ENCODE measurements at places on chromosomes 7 and 10.

DNA sequence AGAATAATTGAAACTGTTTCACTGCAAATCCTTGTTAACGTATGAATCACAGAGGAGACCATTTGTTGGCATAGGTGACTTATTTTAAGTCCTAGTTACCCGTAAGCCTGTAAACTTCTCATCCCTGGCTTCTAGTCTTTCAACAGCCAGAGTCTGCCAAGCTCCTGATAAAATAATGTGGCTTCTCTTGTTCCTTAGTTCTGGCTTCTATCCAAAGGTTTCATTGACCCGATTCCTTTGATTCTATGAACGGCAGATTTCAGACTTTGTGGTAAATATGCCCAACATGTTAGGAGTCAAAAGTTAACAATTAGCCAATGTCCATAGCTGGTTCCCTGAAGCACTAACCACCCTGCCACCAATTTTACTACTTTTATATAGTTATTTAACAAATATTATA is 23.3 kb downstream of the DNAH11 start:
- no peak for DNase-seq

- DNase-seq = no peak
These were observed 155.0 kb upstream of the CTTNBP2 start for GRCh38 chr7:118028226-118028625.

DNA sequence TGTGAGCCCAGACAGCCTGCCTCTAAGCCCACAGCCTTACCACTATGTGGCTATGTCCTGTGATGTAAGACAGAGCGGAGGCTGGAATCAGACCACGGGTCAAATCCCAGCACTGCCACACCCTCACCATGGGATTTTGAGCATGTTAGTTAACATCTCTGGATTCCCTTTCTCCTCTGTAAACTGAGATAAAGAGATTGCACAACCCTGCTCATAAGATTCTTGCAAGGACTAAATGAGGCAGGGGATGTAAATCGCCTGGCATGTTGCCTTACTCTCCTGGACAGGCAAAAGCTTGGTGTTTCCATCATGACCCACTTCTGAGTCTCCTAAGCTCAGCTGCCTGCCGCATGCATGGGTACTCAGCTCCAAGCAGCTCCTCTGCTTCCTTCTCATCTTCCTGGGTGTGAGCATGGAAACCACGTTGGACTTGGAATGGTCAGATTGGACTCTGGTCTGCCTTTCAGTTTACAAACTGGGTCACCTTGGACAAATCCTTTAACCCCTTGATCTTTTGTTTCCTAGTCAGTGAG is 41.3 kb upstream of the MTURN start:
- DNase-seq = peak; percentile 4

DNA sequence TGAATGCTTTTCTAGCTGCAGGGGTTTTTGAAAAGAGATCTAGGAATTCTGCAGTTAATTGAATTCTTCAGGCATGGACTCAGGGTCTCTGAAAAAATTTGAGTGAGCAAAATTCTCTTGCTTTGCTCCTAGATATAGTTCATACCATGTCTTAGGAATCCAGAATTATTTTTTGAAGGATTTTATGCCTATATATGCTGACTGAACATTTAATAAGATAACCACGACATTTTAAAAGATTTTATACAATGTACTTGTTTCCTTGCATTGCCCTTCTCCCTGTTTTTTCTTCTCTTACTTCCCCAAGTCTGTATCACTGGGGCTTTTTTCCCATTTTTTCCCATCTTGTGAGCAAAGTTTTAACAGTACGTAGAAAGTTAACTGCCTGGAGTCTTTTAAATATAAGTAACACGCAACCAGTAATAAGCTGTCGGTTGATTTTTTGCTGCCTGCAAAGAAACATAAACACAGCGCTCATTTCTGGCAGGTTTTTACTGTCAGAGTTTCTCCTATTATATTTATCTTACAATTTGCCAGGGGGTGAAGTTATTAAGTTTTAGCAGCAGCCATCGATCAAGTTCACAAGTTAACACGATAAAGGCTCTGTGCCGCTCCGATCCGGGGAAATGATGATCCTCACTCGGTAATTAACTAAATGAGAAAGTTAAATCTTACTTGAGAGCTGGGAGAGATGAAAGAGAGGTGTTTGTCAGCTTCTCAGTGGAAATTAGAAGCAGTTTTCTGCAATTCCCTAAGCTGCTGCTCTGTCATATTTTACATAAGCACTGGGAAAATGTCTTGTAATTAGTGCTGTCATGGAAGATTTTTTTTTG is 81.0 kb downstream of the POLL start:
- DNase-seq = no peak

DNA sequence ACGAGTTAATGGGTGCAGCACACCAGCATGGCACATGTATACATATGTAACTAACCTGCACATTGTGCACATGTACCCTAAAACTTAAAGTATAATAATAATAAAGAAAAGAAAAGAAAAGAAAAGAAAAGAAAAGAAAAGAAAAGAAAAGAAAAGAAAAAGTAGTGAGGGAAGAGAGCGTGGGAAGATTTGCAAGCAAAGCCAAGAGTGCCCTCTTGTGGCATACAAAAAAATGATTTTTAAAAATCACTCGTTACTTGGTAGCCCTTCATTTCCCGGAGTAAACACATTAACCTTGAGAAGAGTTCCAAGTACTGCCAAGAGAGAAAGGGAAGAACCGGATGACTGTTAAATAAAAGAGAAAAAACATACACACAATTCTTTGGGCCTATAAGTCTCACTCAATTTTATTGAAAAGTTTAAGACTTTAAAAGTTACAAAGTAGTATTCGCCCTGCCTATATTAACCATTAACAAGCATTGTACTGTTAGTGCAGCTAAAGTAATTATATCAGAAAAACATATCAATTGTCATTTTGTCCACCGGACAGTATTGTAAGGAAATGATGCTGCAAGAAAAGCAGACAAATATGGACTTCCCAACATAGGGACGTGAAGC is 6.2 kb upstream of the CH25H start:
- peak; percentile 56 for DNase-seq

GRCh38 chr10:43396061-43396927 is 12.7 kb downstream of the HNRNPF start:
- DNase-seq = peak; percentile 57

- DNase-seq = peak; percentile 77
These were observed 10.8 kb downstream of the TLX1 start for GRCh38 chr10:101141616-101142532.

GRCh38 chr7:129376778-129377700 is 57.2 kb upstream of the STRIP2 start:
- peak; percentile 48 for DNase-seq

GRCh38 chr10:46520941-46521340 is 35.5 kb downstream of the GPRIN2 start:
- peak; percentile 76 for DNase-seq

DNA sequence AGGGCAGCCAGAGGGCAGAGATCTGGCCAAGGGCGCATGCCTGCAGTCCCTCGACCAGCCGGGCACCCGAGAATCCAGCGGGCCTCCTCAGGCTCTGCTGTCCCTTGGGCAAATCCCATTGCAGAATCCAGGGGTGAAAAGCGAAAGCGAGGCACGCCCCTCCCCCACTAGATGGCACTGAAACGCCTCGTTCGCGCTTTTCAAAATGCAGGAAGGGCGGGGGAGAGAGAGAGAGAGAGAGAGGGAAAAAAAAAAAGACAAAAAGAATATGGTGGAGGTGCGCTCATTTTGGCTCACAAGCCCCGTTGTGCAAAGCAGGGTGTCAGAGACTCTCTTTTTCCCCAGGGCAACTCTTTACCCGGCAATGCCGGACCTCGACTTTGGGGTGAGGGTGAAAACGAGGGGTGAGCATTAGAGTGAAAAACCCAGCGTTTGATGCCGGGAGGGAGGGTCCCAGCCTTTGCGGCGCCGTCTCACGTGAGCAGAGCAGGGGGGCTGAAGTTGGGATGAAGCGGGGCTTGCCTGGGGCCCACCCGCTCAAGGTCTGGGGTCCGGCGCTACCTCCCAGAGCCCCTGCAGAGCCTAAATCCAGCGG is 2.5 kb upstream of the TMEM178B start:
- DNase-seq = no peak

DNA sequence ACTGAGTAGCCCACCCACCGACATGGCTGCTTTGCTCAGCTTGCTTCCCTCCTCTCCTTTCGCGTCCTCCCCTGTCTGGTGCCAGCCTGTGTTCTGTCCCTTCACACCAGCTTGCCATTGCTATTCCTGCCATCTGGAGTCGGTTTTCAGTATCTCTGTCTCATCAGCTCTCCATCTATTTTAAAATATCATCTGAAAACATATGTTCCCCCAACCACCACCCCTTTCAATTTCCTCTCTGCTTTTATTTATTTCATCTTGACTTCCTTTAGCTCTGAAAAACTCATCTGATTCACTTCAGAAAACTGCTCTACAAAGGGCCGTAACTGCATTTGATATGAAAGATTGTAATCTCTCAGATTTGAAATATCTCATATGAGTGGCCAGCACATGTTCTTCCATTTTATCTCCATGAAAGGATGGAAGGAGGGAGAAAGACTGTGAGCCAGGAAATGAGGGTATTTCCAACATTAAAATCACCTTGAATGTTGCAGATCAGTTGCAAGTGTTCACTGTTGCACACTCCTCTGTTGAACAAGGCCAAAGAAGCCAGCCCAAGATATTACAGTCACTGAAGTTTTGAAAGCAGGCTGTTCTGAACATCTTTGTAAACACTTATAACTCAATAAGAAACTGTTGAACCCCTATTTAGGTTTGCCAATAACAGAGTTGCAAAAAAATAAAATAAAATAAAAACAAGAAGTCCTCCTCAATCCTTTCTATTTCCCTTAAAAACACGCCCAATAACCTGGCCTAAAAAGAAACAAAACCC is 202.4 kb upstream of the NEBL start:
- peak; percentile 17 for DNase-seq

DNA sequence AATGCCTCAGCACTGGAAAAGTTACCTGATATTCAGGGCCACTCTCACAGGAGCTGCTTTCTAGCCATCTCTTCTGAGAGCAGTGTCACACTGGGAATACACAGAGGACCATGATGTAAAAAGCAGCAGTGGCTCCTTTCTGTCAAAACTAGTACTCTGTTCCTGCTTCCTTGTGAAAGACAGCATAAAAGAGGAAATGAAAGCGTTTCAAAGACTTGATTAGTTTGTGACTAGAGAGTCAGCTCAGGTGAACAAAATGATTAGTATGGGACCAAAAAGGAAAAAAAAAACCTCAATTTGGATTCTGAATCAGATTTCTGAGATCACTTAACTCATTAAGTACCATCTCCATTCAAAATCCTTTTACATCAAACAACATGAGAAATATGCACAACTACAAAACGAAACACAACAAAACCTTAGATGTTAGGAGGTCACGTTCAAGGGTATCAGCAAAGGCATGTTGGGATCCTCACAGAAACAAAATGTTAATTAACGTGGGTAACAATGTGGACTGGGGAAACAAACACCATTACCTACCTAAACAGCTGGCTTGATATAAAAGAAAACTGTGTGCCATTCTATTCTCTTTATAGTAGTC is 103.7 kb downstream of the MACC1 start:
- no peak for DNase-seq

DNA sequence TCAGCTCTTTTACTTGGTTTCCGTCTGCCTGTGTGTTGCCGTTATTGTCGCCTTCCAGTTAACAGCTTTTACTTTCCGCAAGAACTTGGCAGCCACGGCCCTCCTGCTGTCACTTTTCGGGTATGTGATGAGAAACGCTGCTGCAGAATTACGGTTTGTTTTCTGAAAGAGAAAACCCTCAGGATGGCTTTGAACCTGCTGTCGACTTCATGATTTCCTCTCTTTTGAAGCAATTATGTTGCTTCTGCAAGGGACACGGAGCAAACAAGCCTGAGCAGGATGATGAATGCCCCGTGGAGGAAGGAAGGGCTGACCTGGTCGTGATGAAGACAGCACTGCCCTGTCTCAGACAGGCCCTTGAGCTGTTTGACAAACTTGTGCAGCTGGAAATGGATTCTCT is 339.8 kb downstream of the ABCA13 start:
- DNase-seq = no peak

- peak; percentile 32 for DNase-seq
These were observed 8.1 kb downstream of the TASOR2 start for GRCh38 chr10:5692461-5693358.

GRCh38 chr10:53403688-53404087 is 631.1 kb upstream of the MBL2 start:
- no peak for DNase-seq

DNA sequence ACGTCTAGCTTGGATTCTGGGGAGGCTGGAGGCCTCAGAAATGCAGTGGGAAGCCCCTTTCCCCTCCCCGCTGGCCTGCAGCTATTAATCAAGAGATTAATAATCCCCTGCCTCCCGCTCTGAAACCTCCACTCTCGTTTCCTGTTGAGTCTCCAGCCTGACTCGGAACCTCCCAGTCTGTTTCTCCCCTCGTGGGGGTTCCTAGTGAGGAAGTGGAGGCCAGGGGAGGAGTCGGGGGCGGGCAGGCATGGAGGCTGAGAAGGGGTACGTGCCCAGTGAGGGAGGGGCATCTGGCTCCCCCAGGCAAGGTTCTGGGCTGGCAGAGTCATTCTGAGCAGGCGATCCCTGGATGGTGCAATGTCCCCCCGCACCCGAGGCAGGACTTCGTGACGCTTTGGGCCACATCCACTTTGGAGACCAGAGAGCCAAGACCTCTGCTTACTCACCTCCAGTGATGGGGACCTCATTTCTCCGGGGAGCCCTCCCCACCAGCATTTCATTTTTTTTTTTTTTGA is 73.6 kb downstream of the COL26A1 start:
- no peak for DNase-seq

DNA sequence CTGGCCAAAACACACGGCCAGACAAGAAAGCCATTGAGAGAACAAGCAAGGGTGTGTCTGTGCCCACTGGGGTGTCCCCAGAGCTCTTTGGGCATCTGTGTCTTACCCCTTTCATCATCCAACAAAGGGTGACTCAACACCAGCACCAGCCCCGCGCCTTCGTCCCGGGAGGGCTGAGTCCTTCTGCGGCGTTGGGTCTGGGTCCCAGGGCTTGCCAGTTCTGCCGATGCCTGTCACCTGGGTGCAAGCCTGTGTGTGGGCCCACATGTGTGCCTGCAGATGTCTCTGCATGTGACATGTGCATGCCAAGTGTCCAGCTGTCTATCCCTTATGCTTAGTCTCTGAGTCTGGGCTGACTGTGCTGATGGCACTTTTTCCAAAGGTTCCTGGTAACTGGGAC is 24.4 kb upstream of the ELN start:
- no peak for DNase-seq

DNA sequence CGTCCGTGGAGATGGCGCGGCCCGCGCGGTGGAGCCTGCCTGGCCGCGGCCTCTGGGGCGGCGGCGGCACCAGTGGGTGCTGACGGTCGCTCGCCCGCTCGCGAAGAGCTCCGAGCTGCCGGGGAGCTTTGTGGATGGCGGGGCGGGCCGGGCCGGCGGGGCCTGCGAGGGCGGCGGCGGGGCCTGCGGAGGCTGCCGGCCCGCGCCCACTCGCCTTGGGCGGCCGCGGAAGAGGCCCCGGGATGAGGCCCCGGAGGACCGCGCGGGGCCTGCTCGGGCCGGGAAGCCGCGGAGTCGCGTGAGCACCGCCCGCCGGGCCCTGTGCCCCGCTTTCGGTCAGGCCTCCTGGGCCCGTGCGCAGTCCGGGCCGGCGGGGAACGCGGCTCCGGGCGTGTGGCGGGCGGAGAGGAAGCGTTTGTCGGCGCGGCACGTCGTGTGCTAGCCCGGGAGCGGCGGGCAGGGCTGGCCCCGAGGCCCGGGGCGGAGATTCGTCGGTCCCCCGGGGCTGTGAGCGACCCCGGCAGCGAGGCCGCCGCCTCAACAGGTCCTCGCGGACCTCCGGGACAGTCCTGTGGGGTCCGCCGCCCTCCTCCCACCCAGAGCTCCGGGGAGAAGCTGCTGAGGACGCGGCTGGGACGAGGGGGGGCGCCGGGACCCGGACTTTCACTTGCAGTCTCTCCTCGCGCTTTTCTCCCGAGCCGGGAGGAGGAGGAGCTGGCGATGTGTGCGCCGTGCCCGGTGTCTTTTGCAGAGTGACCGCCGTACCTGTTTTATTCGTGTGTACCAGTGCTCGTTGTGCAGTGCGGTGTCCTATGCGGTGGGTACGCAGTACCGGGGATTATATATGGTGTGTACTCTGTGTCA is 578 bp downstream of the ZMYND11 start:
- DNase-seq = peak; percentile 41

All from fibroblast of upper back skin (primary cell).